SK-N-SH (cell line): ENCODE measurements at places on chromosomes 7 and 10. TPM values are rescaled to one million over a fixed set of nuclear protein-coding genes. Genes with fewer than 3 reads are reported as not detected.

GRCh38 chr7:100153708-100154535 is 4.6 kb downstream of the TRAPPC14 start:
- peak; percentile 21 for DNase-seq
- H3K27ac ChIP-seq = no peak overlapping the region
- peaks cover 21% of the 10 kb centered on the region; the same call in 1 of the 2 replicates for H3K4me1 ChIP-seq

DNA sequence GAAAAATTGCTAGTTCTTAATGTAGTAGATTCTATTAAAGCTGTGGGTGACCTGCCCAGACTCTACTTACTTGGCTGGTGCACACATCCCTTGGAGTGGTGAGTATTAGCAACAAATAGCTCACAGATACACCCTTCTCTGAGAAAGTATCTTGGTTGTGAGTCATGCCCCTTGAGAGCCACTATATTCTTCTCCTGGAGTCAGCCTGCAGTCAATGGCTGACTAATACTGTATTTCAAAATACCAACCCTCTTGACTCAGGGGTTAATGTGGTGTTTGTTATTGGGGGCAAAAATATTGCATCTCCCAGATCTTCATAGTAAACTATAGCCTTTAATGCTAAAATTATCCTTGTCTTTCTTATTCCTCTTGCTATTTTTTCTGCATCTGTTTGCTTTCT is 354.9 kb downstream of the BMPER start:
- no peak overlapping the region; the same call in 1 of the 2 replicates for H3K27ac ChIP-seq
- no peak overlapping the region for H3K4me3 ChIP-seq
- no peaks in the 10 kb centered on the region for H3K36me3 ChIP-seq
- peaks cover 14% of the 10 kb centered on the region for H3K4me1 ChIP-seq
- H3K27me3 ChIP-seq = no peaks in the 10 kb centered on the region
- no peak for DNase-seq

DNA sequence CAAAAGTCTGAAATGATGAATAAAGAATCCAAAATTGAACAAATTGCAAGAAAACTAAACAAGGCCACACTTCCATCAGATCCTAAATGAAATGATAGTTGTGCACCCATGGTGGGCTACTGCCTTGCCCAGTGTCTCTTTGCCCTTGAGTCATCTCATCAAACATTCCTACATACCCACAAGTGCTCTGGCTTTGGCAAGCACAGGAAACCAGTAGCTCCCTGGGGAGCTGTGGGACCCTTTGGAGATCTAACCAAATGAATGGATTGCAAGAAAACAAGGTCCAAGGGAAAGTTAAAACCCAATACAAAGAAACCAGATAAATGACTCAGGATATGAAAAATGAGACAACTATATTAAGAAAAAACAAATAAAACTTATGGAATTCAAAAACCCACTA is 129.8 kb upstream of the TMEM229A start:
- H3K27me3 ChIP-seq = no peaks in the 10 kb centered on the region
- peaks cover 2% of the 10 kb centered on the region for H3K4me1 ChIP-seq
- H3K36me3 ChIP-seq = no peaks in the 10 kb centered on the region
- H3K4me3 ChIP-seq = no peak overlapping the region
- DNase-seq = no peak

DNA sequence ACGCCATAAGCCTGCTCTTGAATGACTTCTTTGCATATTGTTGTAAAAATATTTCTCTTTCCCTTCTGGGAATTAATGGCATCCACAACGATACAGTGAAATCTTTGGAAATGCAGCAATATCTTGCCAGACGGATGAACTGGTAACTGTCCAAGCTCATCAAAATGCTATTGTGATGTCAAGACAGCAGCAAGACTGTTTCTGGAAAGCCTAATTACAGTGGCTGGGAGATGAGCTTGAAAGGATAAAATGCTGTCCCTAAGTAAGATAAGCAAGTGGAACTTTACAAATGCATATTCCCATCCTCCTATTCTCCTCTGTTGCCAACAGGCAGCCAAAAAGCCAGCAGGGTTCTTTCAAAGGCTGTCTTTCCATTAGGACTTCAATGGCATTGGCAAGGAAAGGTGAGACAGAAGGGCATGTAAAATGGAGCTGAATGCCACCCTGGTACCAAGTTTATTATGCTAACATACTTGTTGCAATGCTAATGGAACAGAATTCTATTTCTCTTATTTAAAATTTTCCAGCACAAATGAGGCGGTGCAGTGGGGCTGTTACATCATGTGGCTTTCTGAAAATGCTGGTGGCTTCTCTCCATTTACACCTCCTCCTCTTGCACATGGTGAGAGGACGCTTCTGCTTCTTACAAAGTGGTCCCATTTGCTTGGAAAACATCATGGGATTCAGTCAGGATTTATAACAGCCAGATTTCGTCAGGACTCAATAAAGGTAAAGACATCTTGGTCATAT is 178.3 kb upstream of the PTER start:
- no peak overlapping the region for H3K27ac ChIP-seq
- H3K4me1 ChIP-seq = no peaks in the 10 kb centered on the region
- H3K27me3 ChIP-seq = no peaks in the 10 kb centered on the region
- H3K4me3 ChIP-seq = no peak overlapping the region

DNA sequence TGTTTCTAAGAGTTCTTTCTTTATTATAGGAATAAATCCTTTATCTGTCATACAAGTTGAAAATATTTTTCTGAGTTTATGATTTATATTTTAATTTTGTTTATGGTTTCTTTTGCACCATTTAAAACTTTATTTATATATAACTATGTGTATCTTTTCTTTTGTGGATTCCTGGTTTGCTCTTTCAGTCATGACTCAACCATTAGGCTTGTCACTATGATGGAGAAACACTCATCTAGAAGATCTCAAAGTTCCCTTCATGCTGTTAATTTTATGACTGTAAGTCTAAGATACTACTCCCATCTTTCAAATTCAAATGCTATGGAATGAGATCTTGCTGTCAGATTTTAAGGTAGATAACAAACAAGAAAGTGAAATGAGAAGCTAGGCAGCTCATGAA is 199.5 kb downstream of the INHBA start:
- H3K36me3 ChIP-seq = no peaks in the 10 kb centered on the region
- no peak overlapping the region for H3K27ac ChIP-seq

DNA sequence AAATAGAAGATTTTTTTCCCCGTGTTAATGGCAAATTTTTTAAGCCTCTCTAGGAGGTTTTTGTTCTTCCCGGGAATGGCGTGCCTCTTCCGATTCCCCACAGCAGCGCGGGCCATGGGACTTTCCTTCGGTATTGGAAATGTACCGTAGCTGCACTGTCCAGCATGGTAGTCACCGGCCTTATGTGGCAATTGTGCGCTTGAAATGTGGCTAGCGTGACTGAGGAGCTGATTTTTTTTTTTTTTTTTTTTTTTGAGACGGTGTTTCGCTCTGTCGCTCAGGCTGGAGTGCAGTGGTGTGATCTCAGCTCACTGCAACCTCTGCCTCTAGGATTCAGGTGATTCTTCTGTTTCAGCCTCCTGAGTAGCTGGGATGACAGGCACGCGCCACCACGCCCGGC is 938 bp upstream of the TCTN3 start:
- H3K27me3 ChIP-seq = no peaks in the 10 kb centered on the region; the same call in 1 of the 2 replicates
- H3K27ac ChIP-seq = no peak overlapping the region
- H3K4me3 ChIP-seq = no peak overlapping the region
- no peak for DNase-seq
- H3K4me1 ChIP-seq = peaks cover 5% of the 10 kb centered on the region; the same call in 1 of the 2 replicates

- no peak overlapping the region for H3K4me3 ChIP-seq
- H3K4me1 ChIP-seq = peaks cover 15% of the 10 kb centered on the region; the same call in 1 of the 2 replicates
- no peaks in the 10 kb centered on the region for H3K27me3 ChIP-seq
- no peak for DNase-seq
- H3K27ac ChIP-seq = no peak overlapping the region
- H3K36me3 ChIP-seq = no peaks in the 10 kb centered on the region
Measured at GRCh38 chr10:3665316-3665908, 119.6 kb downstream of the KLF6 start.

GRCh38 chr7:134903073-134903790 is 83.1 kb upstream of the AGBL3 start:
- no peak overlapping the region for H3K27ac ChIP-seq
- H3K36me3 ChIP-seq = peaks cover 41% of the 10 kb centered on the region
- peaks cover 40% of the 10 kb centered on the region; the same call in 1 of the 2 replicates for H3K4me1 ChIP-seq
- no peak for DNase-seq

DNA sequence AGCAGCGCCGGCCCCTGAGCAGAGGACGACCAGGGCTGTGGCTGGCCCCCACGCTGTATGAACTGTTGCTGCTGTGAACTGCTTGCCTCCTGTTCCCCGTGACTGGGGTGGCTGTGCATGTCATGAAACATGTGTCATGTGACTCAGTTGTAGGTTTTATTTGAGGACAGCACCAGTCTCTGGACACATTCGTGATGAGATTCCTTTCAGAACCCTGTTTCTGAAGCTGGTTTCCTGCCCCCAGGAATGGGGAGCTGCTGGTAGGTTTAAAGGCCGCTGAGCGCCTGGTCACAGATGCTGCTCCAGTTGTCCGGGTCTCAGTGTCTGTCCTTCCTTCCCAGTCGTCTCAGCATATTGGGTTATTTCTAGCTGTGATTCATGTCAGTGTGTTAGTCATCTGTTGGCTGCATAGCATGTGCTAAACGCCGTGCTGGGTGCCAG is 79.1 kb upstream of the PPIF start:
- no peak overlapping the region for H3K4me3 ChIP-seq
- H3K36me3 ChIP-seq = peaks cover 4% of the 10 kb centered on the region
- H3K4me1 ChIP-seq = peaks cover 43% of the 10 kb centered on the region
- H3K27me3 ChIP-seq = no peaks in the 10 kb centered on the region
- H3K27ac ChIP-seq = peak overlapping the region; percentile 97
- no peak for DNase-seq

- H3K4me1 ChIP-seq = peaks cover 9% of the 10 kb centered on the region
- no peaks in the 10 kb centered on the region for H3K36me3 ChIP-seq
- no peak overlapping the region for H3K4me3 ChIP-seq
- no peak for DNase-seq
Measured at GRCh38 chr10:4766454-4766853, 59.6 kb upstream of the AKR1E2 start.

GRCh38 chr10:44882166-44882720 is 28.9 kb upstream of the TMEM72 start:
- no peaks in the 10 kb centered on the region for H3K36me3 ChIP-seq
- DNase-seq = no peak
- peaks cover 32% of the 10 kb centered on the region for H3K27me3 ChIP-seq
- H3K27ac ChIP-seq = no peak overlapping the region
- no peak overlapping the region for H3K4me3 ChIP-seq

- H3K27me3 ChIP-seq = peaks cover 10% of the 10 kb centered on the region; the same call in 1 of the 2 replicates
- H3K36me3 ChIP-seq = no peaks in the 10 kb centered on the region
- H3K27ac ChIP-seq = no peak overlapping the region
- DNase-seq = no peak
- no peak overlapping the region for H3K4me3 ChIP-seq
- peaks cover 8% of the 10 kb centered on the region; the same call in 1 of the 2 replicates for H3K4me1 ChIP-seq
Measured at GRCh38 chr10:71089162-71089561, 123.2 kb upstream of the UNC5B start.

GRCh38 chr10:24930427-24930826 is 22.0 kb downstream of the PRTFDC1 start:
- no peak overlapping the region for H3K27ac ChIP-seq
- H3K4me1 ChIP-seq = no peaks in the 10 kb centered on the region; the same call in 1 of the 2 replicates
- DNase-seq = no peak
- no peak overlapping the region for H3K4me3 ChIP-seq

DNA sequence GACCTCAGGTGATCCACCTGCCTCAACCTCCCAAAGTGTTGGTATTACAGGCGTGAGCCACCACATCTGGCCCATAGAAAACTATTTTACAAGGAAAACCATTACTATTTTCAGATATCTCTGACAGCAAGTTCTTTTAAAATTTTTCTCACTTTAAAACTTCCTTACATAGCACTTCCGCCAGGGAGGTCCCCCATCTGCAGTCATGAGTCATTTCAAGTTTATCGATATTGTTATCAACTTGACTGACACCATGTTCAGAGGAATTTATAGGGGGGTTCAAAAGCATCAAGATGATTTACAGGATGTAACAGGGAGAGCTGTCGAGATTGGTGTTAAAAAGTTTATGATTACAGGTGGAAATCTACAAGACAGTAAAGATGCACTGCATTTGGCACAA is 88.8 kb downstream of the NRBF2 start:
- peaks cover 3% of the 10 kb centered on the region for H3K36me3 ChIP-seq
- no peak overlapping the region for H3K4me3 ChIP-seq
- no peaks in the 10 kb centered on the region; the same call in 1 of the 2 replicates for H3K4me1 ChIP-seq

Gene FAM20C
- polyA plus RNA-seq = 6.8 and 12.7 TPM in 2 replicates

Gene OGDHL
- 25.4 and 32.6 TPM in 2 replicates for polyA plus RNA-seq

Gene CYP2C18
- not detected in 2 replicates for polyA plus RNA-seq

Gene CLRN3
- polyA plus RNA-seq = 0.08 and 0.25 TPM in 2 replicates

Gene SFTPA1
- polyA plus RNA-seq = not detected in 2 replicates
